ENCODE measurements at places on chromosomes 7 and 10. TPM values are rescaled to one million over a fixed set of nuclear protein-coding genes. Genes with fewer than 3 reads are reported as not detected.

Gene PLCE1
- polyA plus RNA-seq = 1.3 TPM

GRCh38 chr10:56346845-56347415, 14.1 kb downstream of the ZWINT start:
- no peak for DNase-seq

Gene MRPS33
- polyA plus RNA-seq = 71.8 TPM

DNA sequence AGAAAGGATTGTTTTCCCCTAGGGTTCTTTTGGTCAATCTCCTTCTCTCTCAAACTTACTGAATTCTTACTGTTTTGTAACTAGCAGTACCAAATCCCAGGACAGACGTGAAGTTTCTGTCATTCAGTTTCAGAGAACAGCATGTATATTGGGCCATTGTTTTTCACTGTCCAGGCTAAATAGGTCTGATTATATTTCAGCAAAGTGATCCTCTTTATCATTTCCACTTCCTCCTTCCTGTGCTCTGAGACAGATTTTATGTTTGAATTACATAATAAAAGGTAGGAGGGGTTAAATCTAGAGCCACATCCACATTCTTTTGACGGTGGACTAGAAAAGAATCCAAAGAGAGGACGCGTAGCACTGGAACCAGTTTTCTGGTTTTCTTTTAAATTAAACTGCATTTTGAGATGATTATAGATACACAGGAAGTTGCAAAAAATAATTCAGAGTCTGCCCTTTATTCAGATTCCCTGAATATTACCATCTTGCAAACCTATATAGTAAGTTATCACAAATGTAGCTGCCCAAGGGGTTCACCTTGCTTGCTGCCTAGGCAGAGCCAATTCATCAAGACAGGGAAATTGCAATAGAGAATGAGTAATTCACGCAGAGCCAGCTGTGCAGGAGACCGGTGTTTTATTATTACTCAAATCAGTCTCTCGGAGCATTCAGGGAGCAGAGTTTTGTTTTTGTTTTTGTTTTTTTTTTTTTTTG, 40.1 kb downstream of the AKR1E2 start:
- no peak for DNase-seq

GRCh38 chr7:3309956-3310355, 8.9 kb downstream of the SDK1 start:
- DNase-seq = no peak

DNA sequence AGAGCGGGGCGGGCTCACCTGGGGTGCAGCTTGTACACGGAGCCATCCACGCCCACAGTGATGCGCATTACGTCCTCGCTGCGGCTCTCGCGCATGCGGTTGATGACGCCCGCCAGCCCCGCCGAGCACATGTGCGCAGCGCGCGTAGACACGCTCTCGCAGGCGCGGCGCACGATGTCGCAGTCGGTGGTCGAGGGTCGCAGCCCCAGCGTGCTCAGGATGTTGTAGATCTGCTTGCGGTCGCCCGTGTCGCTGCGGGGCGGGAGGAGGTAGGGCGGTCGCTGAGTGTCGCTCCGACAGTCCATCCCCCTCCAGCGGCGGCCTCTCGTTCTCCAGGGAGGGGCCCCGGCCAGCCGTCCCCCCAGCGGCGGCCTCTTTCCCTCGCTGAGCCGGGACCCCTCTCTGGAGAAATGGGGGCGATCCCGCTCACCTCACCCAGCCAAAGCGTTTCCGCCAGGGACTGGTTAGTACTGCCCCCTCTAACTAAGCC, 4.4 kb upstream of the MYL7 start:
- DNase-seq = no peak

Gene MSMB
- not detected for polyA plus RNA-seq

GRCh38 chr7:128458956-128459355, 3.3 kb downstream of the HILPDA start:
- DNase-seq = no peak

Gene SYPL1
- 93.4 TPM for polyA plus RNA-seq

Gene NET1
- polyA plus RNA-seq = 5.6 TPM

Gene STK17A
- polyA plus RNA-seq = 17.8 TPM

Gene NPY4R
- not detected for polyA plus RNA-seq

Gene SLC26A3
- polyA plus RNA-seq = not detected

- no peak for DNase-seq
Measured at GRCh38 chr7:100793806-100794660, 33.3 kb downstream of the EPHB4 start.

DNA sequence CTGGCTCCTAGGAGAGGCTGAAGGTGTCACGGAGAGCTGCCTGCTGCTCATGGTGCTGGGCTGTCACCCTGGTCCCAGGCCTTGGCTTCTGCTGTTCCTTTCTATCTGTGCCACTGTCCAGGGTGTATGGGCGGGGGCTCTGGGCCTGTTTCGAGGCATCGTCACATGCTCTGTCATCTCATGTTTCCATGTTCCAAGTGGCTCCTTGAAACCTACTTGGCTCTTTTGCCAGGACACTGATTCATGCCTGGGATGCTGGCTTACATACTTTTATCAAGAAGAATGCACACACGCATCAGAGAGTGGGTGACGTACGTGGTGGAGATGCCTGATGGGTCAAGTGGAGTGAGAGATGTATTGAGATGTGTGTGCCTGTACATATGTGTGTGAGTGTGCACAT, 50.9 kb downstream of the ADCY1 start:
- DNase-seq = no peak

Gene FGFBP3
- polyA plus RNA-seq = 0.46 TPM

- no peak for DNase-seq
Measured at GRCh38 chr7:110856704-110857103, 234.2 kb upstream of the LRRN3 start.

Gene PIP
- not detected for polyA plus RNA-seq

Measured in heart left ventricle (tissue), 16 donors.